Hepatic stellate cell (primary cell): ENCODE measurements at places on chromosomes 7 and 10.

GRCh38 chr10:86035791-86036543, 330.6 kb downstream of the GRID1 start:
- no peak for DNase-seq

DNA sequence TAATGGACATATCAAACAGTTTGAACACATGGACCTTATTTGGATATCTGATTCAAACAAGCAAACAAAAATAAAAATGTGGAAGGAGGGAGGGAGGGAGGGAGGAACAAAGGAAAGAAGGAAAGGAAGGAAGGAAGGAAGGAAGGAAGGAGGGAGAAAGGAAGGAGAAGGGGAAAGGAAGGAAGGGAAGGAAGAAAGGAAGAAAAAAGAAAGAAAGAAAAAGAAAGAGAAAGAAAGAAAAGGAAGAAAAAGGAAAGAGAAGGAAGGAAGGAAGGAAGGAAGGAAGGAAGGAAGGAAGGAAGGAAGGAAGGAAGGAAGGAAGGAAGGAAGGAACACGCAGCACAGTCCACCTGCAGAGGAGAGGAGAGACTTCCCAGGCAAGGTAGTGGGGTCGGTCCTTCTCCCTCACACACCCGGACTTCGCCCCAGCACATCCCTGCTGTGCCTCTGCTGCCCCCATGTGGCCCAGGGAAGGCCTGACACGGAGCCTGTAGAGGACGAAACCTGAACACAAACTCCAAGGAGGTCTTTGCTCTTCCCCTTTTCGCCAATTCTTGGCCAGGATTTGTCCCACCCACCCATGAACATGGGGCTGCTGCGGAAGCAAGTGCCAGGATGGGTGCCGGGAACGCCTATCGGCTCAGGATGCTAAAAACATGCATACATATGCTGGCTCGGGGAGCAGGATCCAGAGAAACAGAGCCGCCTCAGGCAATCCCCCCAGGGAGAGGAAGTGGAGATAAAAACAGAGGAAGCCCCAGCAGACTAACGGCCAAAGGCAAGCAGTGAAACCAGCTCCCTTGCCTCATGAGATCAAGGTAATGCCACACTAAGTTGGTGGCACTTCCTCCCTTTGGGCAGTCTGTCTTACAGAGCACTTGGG, 52.3 kb upstream of the DGKI start:
- DNase-seq = peak; percentile 73

GRCh38 chr10:110714356-110714755, 70.2 kb downstream of the RBM20 start:
- DNase-seq = no peak

GRCh38 chr7:80932536-80932935, 13.7 kb upstream of the SEMA3C start:
- no peak for DNase-seq

GRCh38 chr10:124124123-124124768, 30.8 kb upstream of the CHST15 start:
- DNase-seq = no peak

GRCh38 chr10:11684717-11685645, 57.2 kb upstream of the ECHDC3 start:
- peak; percentile 86 for DNase-seq

DNA sequence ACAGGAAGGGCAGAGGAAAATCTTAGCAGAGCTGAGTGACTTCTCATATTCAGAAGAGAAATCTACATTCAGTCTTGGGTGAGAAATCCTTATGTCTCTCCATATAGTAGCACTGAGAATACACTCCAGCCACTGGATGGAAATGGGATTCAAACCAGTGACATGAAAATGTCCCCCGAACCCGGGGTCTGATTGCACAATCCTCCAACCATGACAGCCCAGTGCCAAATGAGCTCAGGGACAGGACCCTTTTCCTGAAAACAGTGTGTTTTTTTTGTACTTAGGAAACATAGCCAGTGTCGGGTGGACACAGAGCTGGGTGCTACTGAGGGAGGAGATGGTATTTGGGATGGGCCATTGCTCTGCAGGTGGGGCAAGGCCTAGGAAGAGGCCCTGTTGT, 185.6 kb downstream of the CXCL12 start:
- no peak for DNase-seq

DNA sequence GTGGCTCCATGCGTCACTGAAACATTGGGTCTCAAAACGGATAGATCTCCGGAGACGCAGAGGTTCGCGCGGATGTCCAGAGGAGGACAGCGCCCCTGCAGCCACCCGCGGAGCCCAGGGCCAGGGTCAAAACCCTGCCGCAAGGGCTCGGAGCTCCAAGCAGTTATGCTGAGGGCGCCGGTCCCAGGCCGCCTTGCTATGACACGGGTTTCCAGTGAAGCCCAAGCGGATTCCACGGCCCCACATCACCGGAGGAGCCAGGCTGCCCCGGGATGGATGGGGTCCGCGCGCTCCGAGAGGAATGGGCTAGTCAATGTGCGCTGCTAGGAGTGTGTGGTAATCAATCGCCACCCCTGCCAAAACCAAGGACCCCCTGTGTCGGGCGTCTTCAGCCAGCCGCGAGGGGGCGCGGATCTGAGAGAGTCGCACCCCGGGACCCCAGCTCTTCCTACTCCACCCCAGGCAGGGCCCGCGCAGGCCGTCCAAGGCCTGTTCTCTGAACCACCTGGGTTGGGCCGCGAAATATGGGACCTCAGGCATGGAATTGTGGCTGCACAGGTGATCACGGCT, 5.6 kb upstream of the EMX2 start:
- DNase-seq = no peak

DNA sequence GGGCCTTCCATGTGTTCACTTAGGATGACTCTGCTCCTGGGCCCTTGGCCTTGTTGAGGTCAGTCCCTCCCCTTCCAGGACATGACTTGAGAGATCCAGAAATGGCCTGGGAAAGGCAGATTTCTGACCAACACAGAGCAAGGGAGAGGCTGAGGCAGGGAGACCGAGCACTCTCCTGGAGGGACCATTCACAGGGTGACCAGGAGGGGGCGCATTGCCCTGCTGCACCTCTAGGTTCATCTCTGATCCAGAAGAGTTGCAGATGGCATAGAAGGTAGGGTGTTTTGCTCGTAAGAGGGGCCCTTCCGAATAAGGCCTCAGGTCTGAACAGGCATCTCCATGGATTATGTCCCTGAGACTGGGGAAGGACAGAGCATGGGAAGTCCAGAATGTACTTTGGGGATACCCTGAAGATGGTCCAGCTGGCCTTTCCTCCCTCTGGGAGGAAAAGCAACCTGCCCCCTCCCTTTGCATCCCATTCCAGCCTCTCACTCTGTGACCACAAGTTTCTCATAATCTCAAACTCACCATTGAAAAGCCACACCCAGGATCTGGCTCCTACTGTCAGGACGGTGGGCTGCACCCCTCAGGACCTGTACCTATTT, 6.6 kb downstream of the DMBT1 start:
- DNase-seq = peak; percentile 21

GRCh38 chr10:121616291-121616690, 18.0 kb upstream of the FGFR2 start:
- no peak for DNase-seq

GRCh38 chr10:14751014-14751896, 23.4 kb downstream of the FAM107B start:
- no peak for DNase-seq

DNA sequence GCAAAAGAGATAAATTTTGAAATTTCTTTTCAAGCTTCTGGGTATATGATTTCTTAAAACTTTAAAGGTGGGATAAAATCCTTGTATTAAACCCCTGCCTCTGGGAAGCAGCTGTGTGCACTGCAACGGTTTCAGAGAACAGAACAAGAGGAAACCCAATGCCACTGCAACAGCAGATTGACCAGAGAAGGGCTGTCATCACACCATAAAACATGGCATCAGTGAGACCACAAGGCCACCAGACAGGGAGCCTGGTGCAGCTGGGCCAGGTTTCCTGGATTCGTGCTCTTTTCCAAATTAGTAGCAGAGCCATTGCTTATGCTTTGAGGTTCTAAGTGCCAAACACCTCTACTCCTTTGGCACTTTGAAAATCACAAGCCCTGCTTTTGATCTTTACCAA, 152.4 kb downstream of the PRPF18 start:
- DNase-seq = no peak

GRCh38 chr10:68752711-68753350, 31.8 kb downstream of the CCAR1 start:
- DNase-seq = no peak

- DNase-seq = peak; percentile 36
These were observed 69.3 kb upstream of the PRR15 start for GRCh38 chr7:29494350-29494749.

GRCh38 chr7:105325216-105325904, 63.4 kb downstream of the SRPK2 start:
- no peak for DNase-seq

- DNase-seq = peak; percentile 19
These were observed 18.8 kb downstream of the CAV1 start for GRCh38 chr7:116543664-116544063.

DNA sequence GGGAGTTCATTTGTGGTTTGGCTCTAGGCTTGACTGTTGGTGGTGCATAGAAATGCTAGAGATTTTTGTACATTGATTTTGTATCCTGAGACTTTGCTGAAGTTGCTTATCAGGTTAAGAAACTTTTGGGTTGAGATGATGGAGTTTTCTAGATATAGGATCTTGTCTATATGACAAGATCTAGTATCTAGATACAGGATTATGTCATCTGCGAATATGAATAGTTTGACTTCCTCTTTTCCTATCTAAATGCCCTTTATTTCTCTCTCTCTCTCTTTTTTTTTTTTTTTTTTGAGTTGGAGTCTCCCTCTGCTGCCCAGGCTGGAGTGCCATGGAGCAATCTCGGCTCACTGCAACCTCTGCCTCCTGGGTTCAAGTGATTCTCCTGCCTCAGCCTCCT, 62.9 kb downstream of the MGAM2 start:
- no peak for DNase-seq
